Muscle of leg (tissue), 16 donors: ENCODE measurements at places on chromosomes 3 and 15. TPM values are rescaled to one million over a fixed set of nuclear protein-coding genes. Genes with fewer than 3 reads are reported as not detected.

The PIGZ gene
- total RNA-seq = 0.84 TPM

The SPSB4 gene
- total RNA-seq = 13.1 TPM

The GRM7 gene
- total RNA-seq = 0.04 TPM

DNA sequence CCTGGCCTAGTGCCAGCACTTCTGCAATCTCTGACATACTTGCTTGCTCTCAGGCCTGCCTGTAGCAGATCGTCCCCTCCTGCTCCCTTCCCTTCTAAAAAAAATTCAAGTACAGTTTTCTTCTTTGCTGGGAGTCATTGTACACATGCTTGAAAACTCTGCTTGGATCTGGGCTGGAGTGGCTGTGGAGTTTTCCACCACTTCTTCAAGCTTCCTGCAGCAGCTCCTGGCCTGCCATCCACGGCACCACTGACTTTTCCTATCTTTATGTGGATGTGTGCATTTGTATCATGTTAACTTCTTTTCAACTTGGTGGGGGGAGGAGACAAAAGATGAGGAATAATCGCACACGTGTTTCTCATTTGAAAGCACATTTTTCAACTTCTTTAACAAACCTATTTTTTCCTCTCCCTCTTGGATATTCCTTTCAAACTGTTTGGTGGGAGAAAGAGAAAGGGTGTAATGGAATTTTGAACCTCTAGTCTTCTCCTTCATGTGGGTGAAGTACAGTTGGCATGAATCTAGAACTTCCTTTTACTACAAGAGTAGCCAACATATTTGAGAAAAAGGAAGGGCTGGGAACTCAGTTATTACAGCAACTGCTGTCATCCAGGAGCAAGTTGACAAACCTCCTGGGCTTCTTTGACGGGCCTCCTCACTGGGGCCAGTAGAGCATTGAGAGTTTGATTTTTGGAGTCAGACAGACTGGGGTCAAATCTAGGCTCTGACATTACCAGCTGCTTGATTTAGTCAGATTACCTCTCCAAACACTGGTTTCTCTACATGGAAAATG is 61.2 kb upstream of the LRTM1 start:
- peak; percentile 94 for DNase-seq
- H3K36me3 ChIP-seq = no peaks in the 10 kb centered on the region
- peak overlapping the region; percentile 18 for H3K27ac ChIP-seq
- no peaks in the 10 kb centered on the region for H3K27me3 ChIP-seq
- no peak overlapping the region for H3K4me3 ChIP-seq

DNA sequence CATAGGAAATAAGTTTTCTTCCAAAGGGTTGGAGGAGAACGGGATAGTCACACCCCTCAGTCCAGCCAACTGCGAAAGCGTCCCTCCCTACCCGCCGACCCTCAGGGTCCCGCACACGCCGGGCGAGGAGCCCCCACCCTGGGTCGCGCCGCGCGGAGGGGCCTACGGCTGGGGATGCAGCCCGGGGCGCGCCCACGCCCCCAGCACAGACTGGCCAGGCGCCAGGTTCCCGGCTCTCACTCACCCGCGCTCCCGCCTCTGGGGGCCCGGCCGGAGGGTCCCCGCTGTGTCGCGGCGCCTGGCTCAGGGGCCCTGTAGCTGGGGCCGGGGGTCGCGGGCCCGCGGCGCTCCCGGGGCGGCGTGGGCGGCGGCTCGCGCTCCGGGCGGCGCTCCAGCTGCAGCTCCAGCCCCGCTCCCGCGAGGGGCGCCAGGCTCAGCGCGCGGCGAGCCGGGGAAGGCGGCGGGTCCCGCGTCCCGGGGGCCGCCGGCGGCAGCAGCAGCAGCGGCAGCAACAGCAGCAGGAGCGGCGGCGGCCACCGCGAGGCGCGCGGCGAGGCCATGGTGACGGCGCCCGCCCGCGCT is 375 bp downstream of the HEG1 start:
- peaks cover 7% of the 10 kb centered on the region for H3K36me3 ChIP-seq
- peak overlapping the region; percentile 65 for H3K4me3 ChIP-seq
- H3K27ac ChIP-seq = peak overlapping the region; percentile 90
- DNase-seq = peak; percentile 62
- H3K4me1 ChIP-seq = peaks cover 43% of the 10 kb centered on the region

DNA sequence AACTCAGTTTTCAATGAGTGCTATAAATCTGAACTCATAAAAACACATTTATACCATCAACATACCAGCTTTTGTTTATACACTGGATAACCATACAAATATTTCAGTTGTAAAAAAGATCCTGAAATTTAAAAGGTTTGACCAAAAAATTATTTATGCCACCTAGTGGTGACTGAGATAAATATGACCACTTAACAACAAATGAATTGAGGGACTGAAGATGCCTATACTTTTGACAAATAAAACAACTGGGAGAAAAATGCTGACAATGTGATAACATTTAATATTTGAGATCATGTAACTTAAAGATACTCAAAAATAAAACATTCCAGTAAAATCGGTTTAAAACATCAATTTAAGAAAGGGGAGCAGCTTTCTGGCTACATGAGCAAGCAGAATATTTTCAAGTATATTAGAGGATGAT is 30.4 kb downstream of the ATG3 start:
- H3K4me3 ChIP-seq = no peak overlapping the region
- H3K27me3 ChIP-seq = no peaks in the 10 kb centered on the region
- H3K4me1 ChIP-seq = no peaks in the 10 kb centered on the region
